ENCODE measurements at places on chromosomes 16 and 17.

DNA sequence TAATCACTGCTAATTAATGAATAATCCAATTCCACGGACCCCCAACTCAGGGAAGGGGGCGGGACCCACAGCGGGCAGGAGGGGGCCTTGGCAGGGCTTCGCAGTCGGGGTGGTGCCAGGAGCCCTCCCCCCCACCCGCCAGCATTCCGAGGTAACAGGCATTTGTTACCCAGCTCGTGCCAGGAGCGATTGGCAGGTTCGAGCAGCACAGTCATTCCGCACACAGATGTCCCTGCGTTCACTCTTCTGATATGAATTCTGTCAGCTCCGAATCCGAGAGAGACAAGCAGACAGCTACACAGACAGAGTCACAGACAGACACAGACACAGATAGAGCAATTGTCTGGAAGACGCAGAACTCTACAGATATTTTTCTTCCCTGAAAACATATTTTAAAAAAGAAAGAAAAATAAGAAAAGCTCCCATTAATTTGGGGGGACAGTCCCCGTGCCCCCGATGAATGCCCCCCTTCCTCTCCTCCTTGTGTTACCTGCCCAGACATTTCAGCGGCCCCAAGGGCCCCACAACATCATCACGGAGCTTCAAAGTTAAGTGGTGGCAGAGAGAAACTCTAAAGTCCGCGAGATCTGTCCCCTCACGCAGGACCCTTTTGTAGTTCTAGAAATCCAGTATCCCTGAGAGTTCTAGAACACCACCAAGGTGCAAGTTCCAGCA, 10.2 kb downstream of the NEUROD2 start:
- DNase-seq: no peak

DNA sequence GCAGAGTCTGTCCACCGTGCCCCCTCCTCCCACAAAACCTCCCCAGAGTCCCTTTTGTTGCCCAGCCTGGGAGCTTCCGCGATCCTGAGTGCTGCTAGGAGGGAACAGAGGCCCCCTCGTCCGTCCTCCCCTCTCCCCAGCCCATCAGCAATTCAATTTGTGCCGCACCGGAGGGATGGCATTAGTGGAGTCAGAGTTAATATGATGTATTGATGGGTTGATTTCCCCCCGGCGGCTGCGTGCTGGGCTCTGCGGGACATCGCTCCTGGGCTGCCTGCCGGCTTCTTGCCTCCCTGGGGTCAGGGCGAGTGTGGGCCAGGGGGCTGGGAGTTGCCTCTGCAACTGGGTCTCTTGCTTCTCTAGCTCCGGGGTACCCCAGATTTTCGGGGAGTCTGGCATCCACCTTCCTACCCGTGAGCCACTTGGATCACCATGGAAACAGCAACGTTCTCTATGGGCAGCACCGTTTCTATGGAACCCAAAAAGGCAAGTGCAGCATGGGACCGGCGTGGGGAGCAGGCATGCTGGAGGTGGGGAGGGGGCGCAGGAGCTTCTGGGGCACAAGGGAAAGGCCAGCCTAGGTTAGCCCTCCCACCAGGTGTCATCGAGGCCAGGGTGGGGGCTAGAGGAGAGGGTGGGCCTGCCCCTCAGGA, 42.9 kb downstream of the BAHCC1 start:
- no peak for DNase-seq

DNA sequence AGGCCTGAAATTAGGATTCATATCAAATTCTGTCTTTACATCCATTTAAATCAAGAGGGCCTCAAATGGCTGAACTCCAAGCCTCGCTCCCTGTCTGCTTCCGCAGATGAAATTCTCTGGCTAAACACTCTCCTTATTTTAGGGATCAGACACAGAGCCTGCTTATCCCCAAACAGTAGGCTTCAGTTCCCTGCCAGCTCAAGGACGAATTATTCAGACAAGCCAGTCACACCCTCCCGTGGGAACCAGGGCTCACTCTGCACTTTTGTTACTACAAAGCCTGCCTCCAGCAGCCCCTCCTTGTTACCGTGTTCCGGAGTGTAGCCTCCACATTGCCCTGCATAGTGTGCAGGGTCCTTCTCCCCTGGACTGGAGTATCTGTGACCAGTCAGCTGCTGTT, 46.6 kb upstream of the LCMT1 start:
- no peak for DNase-seq

GRCh38 chr16:11705311-11706025, 37.2 kb downstream of the TXNDC11 start:
- DNase-seq: no peak

- no peak for DNase-seq
Measured at GRCh38 chr16:89140981-89141883, 30.3 kb upstream of the CDH15 start.

GRCh38 chr17:15411384-15412198, 55.8 kb downstream of the CDRT4 start:
- DNase-seq: no peak

- DNase-seq: no peak
Measured at GRCh38 chr17:74637265-74637664, 13.7 kb upstream of the CD300E start.

DNA sequence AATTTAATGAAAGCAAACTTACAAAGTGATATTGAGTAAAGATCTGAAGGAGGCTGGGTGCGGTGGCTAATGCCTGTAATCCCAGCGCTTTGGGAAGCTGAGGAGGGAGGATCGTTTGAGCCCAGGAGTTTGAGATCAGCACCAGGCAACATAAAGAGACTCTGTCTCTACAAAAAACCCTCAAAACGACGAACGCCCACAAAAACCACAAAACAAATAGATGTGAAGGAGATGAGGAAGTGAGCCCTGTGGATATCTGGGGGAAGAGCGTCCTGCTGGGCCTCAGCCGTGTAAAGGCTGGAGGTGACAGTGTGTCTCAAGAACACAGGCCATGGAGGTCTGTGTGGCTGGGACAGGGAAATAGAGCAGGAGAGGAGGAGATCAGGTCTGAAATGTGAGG, 68.8 kb downstream of the ITFG1 start:
- peak; percentile 51 for DNase-seq

DNA sequence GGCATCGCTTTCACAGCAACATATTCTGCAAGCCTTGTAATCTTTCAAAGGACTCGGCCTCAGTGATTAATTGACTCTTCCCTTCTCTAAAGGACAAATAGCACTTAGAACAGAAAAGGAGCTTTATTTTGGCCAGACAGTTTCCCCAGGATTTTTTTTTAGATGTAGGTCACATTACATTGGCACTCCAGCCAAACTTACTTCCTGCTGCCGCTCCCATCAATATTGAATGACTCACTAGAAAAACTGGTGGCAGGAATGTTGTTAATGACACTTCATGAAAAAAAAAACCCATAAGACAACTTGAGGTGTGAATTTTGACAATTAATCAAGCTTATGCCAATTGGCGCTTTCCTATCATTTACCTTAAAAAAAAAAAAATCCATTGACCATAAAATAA, 432.6 kb downstream of the TOX3 start:
- DNase-seq: no peak

- no peak for DNase-seq
Measured at GRCh38 chr17:29705386-29705785, 82.7 kb upstream of the CORO6 start.

GRCh38 chr16:65044873-65045272, 77.0 kb downstream of the CDH11 start:
- peak; percentile 55 for DNase-seq

GRCh38 chr16:35748621-35749252, 2289.3 kb downstream of the TP53TG3F start:
- DNase-seq: no peak

DNA sequence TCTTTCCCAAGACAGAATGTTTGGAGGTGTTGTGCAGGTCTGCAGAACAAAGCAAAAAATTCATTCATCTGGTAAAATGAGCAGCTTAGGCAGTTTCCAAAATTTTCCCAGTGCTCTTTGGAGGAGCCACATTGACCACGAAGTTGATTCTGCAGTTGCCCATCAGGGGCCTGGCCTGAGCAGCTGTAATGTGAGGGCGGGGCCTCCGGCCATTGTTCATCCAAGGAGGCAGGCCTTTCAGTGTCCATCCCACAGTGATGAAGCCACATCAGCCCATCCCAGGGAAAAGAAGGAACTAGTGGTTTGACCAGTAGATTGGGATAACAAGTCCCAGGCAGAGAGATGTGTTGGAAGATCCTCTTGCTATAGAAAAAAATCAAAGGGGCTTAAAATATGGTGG, 10.1 kb downstream of the UBFD1 start:
- DNase-seq: no peak

Measured in non-pigmented ciliary epithelial cell (primary cell).